ENCODE measurements at places on chromosomes 6 and 20.

DNA sequence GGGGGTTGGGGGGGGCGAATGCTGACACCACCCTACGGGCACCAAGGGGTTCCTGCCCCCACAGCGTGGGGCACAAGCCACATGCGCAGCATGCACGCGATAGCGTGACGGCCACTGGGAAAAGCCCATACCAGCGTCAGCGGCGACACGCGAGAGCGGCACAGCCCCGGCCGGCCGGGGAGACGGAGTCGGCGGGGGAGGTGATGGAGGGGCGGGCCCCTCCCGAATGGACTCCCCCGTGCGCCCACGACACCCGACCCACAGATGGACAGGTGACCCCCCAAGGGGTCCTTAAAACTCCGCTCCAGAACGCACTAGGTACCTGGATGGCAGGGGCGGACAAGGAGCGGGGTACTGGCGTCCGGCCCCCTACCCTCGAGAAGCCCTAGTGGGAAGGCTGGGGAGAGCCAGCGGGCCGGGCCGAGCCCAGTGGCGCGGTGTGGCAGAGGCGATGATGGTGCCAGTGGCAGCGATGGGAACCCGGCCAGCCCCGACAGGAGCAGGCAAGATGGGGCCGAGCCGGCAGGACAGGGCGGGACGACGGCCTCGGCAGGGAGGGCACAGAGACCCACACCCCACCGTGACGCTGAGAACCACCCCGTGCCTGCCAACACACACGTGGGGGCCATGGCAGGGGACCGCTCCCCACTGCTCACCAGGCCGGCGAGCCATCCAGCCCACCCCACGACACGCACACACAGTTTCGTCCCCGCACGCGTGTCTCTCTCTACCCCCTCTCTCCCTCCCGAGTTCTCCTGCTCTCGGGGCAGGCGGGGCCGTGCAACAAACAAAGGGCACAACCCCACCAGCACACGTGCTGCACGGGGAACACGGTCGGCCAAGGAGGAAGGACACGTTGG is 1959.8 kb upstream of the DEFB115 start:
- DNase-seq, result no peak

DNA sequence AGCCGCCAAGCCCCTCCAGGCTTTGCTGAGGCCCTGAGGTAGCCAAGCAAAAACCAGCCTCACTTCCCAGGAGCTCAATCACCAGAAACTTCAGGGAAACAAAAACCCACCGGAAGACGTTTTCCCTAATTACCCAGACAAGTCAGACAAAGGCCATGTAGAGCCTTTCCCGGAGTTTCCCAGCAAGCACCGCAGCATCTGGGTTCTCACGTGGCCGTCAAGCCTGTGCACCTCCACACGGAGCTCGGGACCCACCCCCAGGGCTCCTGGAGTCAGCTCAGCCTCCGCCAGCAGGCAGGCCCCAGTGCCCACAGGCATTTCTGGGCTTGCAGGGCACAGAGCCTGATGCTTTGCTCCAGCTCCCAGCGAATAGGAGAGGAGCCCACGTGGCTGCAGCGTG is 10.1 kb upstream of the MRGBP start:
- DNase-seq, result no peak

DNA sequence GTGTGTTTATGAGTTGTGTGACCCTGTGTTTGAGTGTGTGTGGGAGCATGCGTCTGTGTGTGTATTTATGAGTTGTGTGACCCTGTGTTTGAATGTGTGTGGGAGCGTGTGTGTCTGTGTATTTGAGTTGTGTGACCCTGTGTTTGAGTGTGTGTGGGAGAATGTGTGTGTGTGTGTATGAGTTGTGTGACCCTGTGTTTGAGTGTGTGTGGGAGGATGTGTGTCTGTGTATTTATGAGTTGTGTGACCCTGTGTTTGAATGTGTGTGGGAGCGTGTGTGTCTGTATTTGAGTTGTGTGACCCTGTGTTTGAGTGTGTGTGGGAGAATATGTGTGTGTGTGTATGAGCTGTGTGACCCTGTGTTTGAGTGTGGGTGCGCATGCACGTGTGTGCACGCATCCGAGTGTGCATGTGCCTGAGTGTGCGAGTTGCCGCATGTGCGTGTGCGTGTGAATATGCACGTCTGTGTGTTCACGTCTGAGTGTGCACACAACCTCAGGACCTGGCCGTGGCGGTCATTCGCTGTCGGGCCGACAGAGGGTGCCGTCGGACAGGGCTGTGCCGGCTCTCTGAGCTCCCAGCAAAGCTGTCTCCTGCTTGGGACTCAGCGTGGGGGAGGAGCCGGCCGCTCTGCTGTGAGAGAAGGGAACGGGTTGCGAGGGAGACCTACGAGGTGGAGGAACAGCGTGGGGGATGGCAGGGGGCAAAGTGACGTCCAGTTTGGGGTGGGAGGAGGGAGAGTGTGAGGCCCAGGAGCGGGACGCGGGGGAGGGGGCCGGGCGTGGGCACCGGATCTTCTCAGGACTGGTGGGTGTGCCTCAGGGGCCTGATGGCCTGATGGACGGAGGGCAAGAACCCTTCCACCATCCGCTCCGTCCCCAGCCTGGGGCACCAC is 19.7 kb downstream of the SLC17A9 start:
- DNase-seq, result peak; percentile 77

DNA sequence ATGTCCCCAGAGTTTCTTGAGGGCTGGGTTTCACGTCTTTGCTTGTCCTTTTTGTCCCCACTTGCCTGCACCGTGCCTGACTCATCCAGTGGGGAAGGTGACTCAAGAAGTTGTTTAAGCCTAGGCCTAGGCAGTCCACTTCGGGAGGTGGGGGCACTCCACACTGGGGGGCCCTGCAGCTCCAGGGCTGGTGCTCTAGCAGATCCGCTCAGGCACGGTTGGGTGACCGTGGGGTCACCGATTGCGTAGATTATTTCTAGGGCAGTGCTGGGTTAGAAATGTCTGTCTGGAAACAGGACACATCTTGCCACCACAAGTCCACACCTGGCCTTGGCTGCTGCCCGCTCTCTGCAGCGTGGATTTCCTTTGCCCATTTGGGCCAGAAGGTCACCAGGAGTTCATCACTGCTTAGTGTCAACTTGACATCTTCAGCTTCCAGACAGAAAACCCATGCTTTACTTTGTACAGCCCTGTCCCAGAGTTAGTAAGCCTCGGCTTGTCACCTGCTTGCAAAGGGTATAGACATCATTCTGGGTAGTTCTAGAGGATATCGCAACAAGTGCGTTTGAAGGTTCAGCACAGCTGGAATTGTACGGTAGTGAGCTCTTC is 13.6 kb upstream of the C20orf144 start:
- DNase-seq, result no peak

DNA sequence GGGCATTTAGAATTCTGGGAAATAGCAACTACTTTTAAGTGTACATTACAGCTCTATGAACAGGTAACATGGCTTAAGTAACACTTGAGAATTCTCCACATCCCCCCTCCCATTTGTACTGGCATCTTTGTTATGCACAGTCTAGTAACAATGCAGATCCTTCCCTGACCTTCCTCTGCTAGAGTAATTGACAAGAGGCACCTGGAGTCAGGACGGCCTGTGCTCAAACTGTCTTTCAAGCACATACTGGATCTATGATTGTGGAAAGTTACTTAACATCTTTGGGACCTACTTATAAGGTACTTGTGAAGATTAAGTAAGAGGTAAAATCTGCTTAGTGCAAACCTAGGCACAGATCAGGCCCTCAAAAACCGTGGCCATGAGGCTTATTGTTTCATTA is 21.9 kb upstream of the GSTA3 start:
- no peak for DNase-seq

All from NCI-H1436 (cell line).